Psoas muscle (tissue), 8 donors: ENCODE measurements at places on chromosomes 5 and 9. TPM values are rescaled to one million over a fixed set of nuclear protein-coding genes. Genes with fewer than 3 reads are reported as not detected.

The PHF19 gene
- polyA plus RNA-seq, result 12.2 TPM

The PTGR1 gene
- polyA plus RNA-seq, result 22.5 TPM

The LHX3 gene
- polyA plus RNA-seq, result not detected

- no peak for DNase-seq
Measured at GRCh38 chr5:74772359-74772758, 5.3 kb downstream of the NSA2 start.

DNA sequence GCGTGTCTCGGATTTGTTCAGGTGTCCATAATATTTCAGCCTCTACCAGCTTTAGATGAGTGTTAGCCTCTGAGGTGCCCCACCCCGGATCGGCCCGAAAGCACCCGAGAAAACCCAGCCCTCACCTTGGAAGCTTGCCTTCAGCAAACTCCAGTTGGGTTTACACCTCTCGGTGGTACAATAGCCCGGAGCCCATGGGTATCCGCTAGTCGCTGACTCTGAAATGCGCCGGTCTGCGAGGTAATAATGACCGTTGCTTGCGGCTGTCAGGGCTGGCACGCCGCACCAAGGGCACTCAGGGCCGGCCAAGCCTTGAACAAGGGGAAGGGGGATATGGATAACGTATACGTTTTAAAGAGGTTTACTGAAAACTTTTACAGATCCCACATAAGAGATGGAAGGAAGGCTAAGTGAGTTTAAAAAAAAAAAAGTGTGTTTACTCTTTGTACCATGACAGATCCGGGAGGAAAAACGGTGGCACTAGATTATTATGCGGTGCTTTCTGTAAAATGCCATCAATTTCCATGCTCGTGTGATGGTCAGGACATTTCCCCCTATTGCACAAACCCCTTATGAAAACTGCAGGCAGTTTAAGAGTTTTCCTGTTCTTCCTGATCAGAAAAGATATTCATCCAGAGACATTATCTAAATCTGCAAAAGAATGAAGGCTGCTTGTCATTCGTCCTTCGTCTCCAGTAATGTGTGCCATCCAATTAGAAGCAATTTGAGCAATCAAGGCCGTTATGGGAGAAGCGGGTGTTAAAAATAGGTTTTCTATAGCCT is 124.2 kb downstream of the TMEM161B start:
- peak; percentile 50 for DNase-seq

DNA sequence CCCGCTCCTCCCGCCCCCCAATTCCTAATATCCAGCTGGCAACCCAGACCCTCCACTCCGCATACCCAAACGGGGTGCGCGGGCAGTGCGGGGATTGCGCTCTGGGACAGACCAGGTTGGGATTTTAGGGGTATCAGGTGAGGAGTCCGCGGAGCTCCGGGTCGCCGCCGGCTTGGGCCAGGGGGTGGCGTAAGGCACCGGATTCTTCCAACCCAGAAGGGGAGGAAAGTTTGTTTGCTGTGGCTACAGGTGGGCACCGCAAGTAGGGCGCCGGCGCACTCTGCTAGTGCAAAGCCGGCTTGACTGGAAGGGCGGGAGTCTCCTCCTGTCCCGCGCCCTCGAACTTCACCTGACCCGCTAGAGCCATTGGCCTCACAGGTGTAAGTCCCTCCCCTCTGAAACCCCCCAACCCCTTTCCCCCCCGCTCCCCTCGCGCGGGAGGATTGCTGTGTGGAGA is 709 bp downstream of the IQGAP2 start:
- DNase-seq, result peak; percentile 53

DNA sequence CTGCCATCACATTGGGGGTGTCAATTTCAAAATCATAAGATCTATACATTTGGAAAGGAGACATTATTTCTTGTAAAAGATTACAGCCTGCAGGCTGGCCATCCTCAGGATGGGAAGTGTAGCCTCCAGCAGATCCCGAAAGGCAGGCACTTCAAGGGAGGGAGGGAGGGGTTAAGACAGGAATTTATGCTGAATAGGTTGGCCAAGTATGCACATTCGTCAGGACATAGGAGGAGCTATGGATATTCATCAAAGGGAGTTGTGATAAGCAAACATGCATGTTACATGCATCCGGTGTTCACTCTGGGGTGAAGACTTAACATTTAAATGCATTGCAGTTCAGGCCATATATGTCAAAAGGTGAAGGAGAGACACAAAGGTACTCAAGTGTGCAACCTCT is 119.4 kb downstream of the CEP120 start:
- DNase-seq, result no peak

- DNase-seq, result peak; percentile 100
Measured at GRCh38 chr5:119070828-119071560, at the start of gene DMXL1. Gene DMXL1 (plus strand): TSS chr5:119071087. CDS start chr5:119071570, 483 bp downstream.

DNA sequence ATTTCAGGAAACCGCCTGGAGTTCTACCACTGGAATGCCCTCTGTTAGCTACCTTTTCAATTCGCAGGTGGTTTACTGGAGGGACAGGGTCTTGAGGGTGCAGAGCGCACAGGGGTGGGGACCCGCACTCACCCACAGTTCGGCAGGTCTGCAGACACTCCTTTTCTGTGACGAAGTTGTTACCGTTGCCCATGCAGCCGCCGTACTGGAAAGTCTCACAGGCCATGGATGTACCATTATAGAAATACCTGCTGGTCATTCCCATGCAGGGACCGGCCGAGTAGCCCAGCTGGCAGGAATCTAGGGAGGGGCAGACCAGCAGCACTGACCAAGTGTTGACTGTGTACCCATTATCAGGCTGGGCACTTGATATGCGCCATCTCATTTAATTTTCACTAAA is 16.8 kb downstream of the AMBP start:
- no peak for DNase-seq

- DNase-seq, result no peak
Measured at GRCh38 chr5:170945275-170945674, 83.5 kb downstream of the RANBP17 start.

GRCh38 chr9:137058521-137059234 is 4.8 kb upstream of the ENTPD2 start:
- no peak for DNase-seq

DNA sequence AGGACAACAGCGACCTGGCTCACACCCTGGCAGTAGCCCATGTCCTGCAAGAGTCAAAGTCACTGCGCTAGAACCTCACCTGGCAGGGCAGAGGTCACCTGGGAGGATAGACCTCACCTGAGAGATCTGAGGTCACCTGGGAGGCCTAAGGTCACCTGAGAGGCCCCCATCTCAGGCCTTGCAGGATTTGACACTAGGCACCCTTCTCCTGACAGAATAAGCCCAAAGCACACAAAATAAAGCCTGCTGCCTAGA is 75.2 kb upstream of the SPTLC1 start:
- DNase-seq, result no peak

DNA sequence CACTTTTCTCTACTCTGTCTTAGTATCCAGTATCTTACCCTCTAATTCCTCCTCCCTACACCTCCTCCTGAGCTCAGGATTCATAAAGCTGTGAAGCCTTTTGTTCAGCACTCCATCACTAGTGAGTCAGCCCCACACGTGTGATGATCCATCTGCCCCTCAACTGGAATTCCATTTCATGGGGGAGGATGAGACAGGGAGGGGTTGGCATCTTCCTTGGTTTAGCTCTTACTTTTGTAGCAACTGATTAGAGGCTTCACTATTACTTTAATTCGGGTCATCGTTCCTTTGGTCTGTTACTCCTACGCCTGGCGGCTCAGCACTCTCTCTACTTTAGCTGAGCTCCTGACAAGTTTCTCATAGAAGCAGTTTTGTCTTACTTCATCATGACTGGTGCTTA is 11.8 kb downstream of the BTNL8 start:
- DNase-seq, result no peak

DNA sequence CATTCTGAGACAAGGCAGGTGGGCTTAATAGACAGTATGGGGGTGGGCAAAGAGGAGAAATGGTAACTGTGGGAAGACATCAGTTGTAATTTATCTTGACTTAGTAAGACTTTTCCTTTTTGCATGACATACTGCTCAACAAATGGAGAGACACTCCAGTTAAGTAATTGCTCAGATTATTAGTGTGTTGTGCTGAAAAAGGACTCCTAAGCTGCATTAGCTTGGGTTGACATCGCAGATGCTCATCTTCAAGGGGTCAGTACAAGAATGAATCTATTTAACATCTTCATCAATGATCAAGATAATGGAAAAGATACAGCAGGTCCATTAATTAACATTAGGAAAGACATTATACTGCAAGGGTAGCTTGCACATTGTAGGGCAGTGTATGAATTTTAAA is 181.1 kb upstream of the ELAVL2 start:
- DNase-seq, result no peak

- DNase-seq, result no peak
Measured at GRCh38 chr5:141876628-141877355, 1.4 kb downstream of the PCDH1 start.

DNA sequence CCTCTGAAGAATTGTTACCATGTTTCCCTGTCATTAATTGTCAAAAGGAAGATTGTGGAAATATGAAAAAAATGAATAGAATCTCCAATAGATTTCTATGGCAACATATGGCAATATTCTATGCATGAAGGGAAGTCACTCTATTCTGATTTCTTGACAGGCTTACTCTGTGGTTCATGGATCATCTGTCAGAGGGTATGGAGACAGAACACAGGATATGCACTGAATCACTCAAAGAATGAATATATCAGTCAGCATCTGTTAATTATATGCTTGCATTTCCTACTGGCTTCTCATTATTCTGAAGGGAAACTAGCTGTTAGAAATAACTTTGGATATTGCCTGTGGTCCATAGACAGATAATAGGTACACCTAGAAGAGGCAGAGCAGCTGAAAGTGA is 918.9 kb downstream of the DTWD2 start:
- no peak for DNase-seq
